A549 treated with CpdA at 1 μM for 4 hours (cell line): ENCODE measurements at places on chromosomes 7 and 10. TPM values are rescaled to one million over a fixed set of nuclear protein-coding genes. Genes with fewer than 3 reads are reported as not detected.

NUDT13 gene
- total RNA-seq: 2.2 to 5.4 TPM (median 2.9 TPM) in 5 replicates

SERPINE1 gene
- total RNA-seq: 712 to 895 TPM (median 757 TPM) in 5 replicates

ARHGEF5 gene
- 1.2 to 2.1 TPM (median 1.7 TPM) in 5 replicates for total RNA-seq

SPAM1 gene
- total RNA-seq: not detected in 5 replicates

SLC39A12 gene
- not detected in 5 replicates for total RNA-seq

LEP gene
- not detected in 5 replicates for total RNA-seq

GPR15LG gene
- not detected in 5 replicates for total RNA-seq

GRM8 gene
- 0.11 to 0.15 TPM in 2 of 5 replicates, not detected in the others for total RNA-seq

EGR2 gene
- total RNA-seq: 0.28 to 0.60 TPM (median 0.35 TPM) in 5 replicates

VWA2 gene
- total RNA-seq: not detected in 5 replicates

NAT16 gene
- 0.13 to 0.25 TPM (median 0.17 TPM) in 4 of 5 replicates, not detected in the other for total RNA-seq

POLD2 gene
- total RNA-seq: 137 to 168 TPM (median 158 TPM) in 5 replicates

AKR1C1 gene
- 467 to 623 TPM (median 597 TPM) in 5 replicates for total RNA-seq

OGDHL gene
- total RNA-seq: 0.21 to 0.24 TPM (median 0.21 TPM) in 5 replicates

TMEM236 gene
- total RNA-seq: 0.05 to 0.12 TPM (median 0.07 TPM) in 5 replicates
